ENCODE measurements at places on chromosomes 12 and 14.

- DNase-seq, result no peak
Observed at GRCh38 chr14:100239211-100239839, 381 bp downstream of the YY1 start.

DNA sequence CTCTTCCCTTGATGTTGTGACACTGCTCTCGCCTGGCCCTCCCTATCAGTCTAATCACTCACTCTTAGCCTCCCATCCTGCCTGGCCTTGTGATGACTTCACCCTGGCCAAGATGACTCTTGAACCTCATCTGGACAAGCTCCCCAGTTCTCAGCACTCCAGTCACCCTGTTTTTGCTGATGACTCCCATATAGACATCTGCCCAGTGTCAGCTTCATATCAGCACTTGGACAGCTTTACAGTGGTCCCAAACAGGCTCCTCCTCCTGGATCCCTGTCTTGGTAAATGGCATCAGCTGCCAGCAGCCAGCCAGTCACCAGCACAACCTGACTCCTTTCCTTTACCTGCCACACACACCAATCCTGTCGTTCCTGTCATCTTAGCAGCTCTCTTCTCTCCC, 104.2 kb downstream of the POLR3B start:
- DNase-seq, result no peak

- no peak for DNase-seq
Observed at GRCh38 chr14:69932391-69932790, 53.2 kb downstream of the SMOC1 start.

GRCh38 chr14:90293766-90294730, 37.7 kb downstream of the NRDE2 start:
- DNase-seq, result no peak

GRCh38 chr12:93461503-93461902, 5.8 kb upstream of the MRPL42 start:
- no peak for DNase-seq

- peak; percentile 92 for DNase-seq
Observed at GRCh38 chr14:67187826-67188225, 1.4 kb upstream of the GARIN2 start.

- no peak for DNase-seq
Observed at GRCh38 chr14:89110110-89110509, 285.7 kb downstream of the TTC8 start.

- DNase-seq, result no peak
Observed at GRCh38 chr12:7503686-7504415, at the start of gene CD163. Gene CD163, minus strand, starts transcription at chr12:7503777. Its CDS starts 87 bp downstream, at chr12:7503690.

- DNase-seq, result no peak
Observed at GRCh38 chr14:65287264-65288131, 125.0 kb upstream of the FUT8 start.

GRCh38 chr12:27185234-27186021, 58.7 kb upstream of the STK38L start:
- DNase-seq, result no peak

GRCh38 chr12:116099652-116100432, 177.7 kb downstream of the MED13L start:
- peak; percentile 73 for DNase-seq

DNA sequence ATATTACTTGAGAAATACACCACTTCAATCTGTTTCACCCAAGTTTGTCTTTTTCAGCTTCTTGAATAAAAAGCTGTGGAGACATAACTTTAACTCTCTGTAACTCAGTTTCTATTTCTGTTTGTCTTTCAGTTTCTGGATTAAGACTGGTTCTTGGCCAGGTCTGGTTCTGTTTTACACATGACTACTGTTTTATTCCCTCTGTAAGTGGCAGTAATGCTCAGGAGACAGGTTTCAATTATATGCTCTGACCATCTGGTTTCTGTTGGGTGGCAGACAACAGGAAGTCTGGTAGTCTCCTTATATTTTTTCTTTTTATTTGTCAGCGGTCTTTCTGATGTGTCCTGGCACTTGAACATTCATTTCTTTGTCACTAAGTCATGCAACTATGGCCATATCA, 102.9 kb downstream of the RPS29 start:
- DNase-seq, result no peak

Data from DMS79 (cell line).